ENCODE measurements at places on chromosomes 7 and 10.

- DNase-seq = peak; percentile 83
Measured at GRCh38 chr7:92134271-92135051, at the start of gene CYP51A1. TSS of gene CYP51A1 (minus strand) at chr7:92134477. CDS start at chr7:92134364, 113 bp downstream.

DNA sequence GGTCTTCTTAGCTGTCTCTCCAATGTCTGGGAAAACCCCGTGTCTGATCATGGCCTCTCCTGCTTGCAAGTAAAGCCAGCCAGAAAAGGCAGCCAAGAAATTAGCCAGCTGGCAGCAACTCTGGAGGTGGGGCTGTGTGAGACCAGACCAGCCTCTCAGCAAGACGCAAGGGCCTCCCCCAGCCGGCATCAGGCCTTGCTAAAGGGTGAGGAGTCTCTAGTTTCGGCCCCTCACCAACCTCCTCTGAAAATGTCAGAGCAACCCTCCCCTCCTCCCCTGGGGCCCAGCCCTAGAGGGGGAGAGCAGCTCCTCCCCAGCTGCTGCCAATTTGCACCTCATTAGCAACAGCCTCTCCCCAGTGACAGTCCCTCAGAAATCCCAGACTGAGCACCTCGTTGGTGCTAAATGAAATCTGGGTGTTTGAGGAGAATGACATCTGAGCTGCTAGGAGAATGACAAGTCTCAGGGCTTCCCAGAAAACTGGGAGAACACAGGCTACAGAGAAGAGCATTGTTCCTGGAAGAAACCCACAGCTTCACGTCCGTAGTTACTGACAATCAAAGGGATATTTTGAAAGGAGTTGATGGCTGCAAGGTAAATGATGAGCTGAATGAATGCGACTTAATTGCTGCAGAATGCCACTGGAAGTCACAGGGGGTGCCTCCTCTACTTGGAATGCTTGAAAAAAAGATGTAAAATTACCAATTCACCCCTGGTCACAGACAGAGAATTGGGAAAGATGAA lies 25.9 kb downstream of the DGKI start:
- no peak for DNase-seq

GRCh38 chr7:48755061-48755555 lies 169.2 kb upstream of the CDC14C start:
- DNase-seq = no peak

DNA sequence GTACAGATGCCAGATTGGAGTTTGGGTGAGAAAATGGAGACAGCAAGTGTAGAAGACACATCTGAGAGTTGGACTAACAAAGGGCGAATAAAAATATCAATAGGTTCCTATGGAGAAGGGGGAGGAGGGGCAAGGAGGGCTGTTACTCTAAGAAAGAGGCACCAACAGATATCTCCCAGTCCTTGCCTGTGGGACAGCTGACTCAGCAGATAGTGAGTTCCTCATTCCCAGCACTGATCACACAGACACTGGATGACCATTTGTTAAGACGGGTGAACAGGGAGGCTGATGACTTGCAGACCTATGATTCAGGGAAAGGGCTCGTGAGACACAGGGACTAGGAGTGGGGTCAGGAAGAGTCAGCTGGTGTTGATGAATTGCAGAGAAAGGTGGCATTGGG lies 5.7 kb upstream of the PRR15 start:
- no peak for DNase-seq

- no peak for DNase-seq
Measured at GRCh38 chr7:24245362-24245761, 38.6 kb upstream of the NPY start.

- DNase-seq = no peak
Measured at GRCh38 chr7:20411372-20411771, 80.7 kb downstream of the ITGB8 start.

DNA sequence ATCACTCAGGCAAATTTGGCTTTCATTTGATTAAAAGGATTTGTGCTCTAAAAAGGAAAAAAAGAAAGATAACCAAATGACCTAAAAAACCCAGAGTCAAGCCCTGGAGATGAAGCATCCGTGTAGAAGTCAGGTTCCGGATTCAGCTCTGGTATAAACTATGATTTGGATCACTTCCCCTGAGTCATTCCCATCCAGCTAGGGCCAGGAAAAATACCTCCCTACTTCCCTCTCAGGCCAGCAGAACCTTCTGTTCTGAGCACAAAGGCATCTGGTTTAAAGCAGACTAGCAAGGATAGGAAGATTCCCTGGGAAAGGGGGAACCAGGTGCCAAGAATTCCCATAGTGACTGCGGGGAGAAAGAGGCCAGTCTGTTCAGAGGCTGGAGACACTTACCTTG lies 25.7 kb upstream of the NDST2 start:
- DNase-seq = no peak

GRCh38 chr10:44647877-44648542 lies 263.1 kb upstream of the CXCL12 start:
- DNase-seq = no peak

- DNase-seq = no peak
Measured at GRCh38 chr10:78729366-78729765, 339.4 kb upstream of the ZMIZ1 start.

DNA sequence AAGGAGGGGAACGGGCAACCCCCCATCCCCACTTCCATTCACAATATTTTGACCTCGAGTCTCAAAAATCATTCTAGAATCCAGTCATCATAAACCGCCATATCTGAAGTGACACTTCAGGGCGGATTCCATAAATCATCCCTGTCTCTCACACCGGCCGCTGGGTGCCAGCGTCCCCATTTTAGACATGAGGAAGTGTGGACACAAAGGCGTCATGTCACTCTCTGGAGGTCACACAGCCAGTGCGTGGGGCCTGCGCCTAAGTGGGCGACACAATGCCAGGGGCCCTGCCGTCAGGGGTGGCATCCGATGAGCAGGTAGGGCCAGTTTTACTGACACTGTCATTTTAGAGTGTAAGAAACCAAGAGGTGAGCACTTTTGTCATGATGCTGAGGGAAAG lies 19.5 kb downstream of the KCNH2 start:
- no peak for DNase-seq

DNA sequence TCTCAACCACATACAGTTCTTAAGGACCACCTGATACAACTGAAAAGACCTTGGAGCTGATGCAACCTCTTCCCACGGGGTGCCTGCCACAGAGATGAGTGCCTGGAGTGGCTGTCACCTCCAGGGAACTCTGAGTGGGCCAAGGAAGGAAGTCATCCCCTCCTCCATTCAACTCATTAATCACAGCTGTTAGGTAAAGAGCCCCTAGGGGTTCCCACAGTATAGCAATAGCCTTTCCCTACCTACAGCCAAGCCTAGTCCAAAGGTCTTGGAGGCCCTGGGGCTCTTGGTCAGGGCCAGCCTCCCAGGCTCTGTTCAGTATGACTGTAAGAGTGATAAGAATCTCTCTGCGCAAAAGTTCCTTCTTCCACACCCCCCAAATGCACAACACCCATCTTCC lies 70.4 kb upstream of the NFE2L3 start:
- DNase-seq = no peak

- DNase-seq = peak; percentile 64
Measured at GRCh38 chr7:28408960-28409715, 3.2 kb upstream of the CREB5 start.

- DNase-seq = no peak
Measured at GRCh38 chr10:90906596-90906995, 14.3 kb downstream of the ANKRD1 start.

DNA sequence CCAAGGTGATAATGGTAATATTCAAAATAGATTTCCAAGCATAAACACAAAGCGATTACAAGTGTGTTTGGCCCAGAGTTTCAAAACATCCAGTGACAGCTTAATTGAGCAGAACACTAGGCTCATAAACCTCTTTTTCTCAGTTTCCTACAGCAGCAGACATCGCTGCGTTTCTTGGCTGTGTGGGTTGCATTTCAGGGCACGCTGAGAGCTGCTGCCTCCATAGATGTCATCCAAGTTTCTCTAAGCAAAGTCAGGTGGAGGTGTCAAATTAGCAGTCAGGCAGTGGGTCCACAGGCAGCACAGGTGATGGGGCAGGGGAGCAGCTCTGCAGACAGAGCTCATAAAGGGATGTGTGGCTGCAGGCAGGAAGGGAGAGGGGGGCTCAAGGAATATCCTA lies 50.5 kb upstream of the COL13A1 start:
- no peak for DNase-seq

- peak; percentile 58 for DNase-seq
Measured at GRCh38 chr7:101173752-101174244, 6.3 kb downstream of the NAT16 start.

DNA sequence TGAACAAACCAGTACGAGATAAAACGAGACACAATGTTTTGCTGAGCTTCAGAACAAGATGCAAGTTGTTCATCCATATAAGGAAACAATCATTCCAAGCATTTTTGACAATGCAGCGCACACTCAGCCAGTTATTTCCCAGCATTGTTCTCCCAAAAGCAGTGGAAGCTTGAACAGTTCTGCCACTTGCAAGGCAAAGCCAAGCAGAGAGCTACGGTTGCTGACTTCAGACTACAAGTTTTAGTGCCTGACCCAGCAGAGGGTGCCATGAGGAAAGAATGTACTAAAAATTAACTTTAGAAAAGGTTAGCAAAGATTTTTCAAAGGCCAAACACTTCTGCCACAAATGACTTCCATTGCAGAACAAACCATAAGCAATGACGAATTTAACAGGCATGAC lies 152.5 kb downstream of the SLC25A13 start:
- DNase-seq = no peak

DNA sequence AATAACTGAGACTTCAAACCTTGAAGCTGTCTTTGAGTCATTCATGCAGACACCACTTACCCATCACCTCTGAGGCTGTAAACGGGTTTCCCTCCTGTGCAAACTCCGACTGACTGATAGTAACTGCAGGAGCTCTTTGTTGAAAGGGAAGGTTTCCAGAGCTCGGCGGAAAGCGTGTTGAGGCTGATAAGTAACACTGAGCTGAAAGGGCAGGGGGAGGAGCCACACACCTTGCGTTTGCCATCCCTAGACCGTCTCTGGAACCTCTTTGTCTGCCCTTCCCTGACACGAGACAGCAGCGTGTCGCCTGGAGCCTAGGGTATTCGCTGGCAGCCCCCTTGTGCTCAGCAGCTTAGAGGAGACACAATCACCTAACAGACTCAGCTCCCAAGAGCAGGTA lies 134.0 kb downstream of the PAXIP1 start:
- no peak for DNase-seq

DNA sequence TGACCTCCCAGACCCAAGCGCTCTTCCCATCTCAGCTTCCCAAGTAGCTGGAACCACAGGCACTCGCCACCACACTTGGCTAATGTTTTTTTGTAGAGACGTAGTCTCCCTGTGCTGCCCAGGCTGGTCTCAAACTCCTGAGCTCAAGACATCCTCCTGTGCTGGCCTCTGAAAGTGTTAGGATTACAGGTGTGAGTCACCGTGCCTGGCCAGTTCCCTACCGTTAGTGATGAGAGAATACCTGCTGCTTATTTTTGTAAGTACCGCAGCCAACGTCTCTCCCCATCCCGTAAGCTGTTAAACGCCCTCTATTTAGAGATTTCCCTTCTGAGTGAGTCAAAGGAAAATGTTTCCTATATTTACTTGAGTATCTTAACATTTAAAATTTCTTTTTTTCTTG lies 38.5 kb upstream of the PDLIM1 start:
- DNase-seq = no peak

DNA sequence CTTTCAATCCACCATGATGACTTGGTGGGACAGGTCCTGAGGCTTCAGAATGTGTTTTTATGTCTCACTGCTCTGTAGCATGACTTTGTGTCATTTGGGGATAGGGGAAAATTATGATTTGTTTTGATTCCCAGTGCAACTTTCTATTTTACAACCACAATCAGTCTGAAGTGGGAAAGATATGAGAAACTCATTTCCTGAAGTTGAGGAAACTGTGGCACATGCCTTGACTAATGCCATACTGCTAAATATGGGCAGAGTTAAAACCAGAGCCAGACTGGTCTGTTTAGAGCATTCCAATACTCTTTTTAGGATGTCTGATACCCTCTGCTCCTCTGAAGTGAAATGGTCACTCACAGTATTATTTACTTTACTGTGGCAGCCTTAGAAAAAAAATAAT lies 307.7 kb downstream of the ADRA2A start:
- DNase-seq = no peak

DNA sequence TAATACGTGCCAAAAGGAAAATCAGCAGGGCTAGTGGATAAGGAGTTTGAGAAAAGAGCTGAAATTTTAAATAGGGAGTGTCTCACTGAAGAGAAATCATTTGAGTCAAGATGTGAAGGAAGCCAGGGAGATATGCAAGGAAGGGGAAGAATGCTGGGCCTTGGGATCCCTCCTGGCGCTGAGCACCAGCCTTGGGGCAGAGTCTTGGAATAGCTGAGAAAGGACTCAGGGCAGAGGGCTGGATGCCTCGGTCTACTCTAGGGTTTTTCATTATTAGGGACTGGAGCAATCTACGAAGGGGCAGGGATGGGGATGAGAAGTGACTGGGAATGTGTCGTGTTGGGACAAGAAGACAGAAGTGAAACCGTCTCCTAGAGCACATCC lies 484 bp downstream of the ZWINT start:
- DNase-seq = no peak

- peak; percentile 21 for DNase-seq
Measured at GRCh38 chr7:100803398-100804161, 23.7 kb downstream of the EPHB4 start.

DNA sequence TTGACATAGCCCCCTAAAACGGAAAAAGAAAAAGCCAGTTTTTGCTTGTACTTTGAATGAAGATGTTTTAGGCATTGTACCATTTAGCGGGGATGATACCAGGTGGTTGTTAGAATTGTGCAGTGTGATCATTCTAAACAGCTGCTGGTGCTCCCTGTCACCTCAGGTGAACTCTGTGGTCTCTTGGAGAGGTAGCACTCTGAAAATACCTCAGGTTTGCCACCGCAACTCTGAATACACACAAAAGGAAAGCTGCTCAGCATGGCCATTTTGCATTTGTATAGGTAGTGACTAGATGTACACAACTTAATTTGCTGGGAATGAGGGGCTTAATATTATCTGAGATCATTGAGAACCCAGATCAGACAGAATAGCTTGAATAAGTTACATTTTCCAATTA lies 52.6 kb downstream of the PLEKHA8 start:
- no peak for DNase-seq

DNA sequence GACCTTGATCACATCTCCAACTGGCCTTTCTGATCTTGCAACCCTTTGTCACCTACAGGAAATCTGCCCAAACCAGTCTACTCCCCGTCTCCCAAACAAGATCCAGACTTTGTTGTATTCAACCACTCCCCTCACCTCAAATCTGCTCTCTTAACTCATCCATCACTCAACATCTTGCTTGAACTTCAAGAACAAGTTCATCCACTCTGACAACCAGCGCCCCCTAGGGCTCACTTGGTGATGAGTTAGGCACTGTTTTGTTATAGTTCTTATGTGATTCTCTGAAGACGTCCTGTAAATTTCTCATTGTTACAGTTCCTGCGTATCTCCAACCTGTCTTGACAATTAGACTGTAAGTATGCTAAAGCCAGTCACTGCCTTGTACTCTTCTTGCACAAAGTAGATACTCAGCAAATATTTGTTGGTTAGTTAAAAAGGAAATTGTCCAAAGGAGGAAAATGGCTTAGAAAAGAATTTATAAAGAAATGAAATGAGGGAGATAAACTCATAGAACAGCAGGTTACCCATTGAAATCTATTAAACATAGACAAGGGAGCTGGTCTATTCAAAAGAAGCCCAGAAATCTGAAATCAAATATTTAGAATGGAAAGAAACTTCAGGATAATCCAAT lies 5.3 kb downstream of the FRMD4A start:
- DNase-seq = peak; percentile 32
